ENCODE measurements at places on chromosomes 1 and 21. TPM values are rescaled to one million over a fixed set of nuclear protein-coding genes. Genes with fewer than 3 reads are reported as not detected.

The ZC3H11A gene
- total RNA-seq: 80.5 TPM

The SMCP gene
- not detected for total RNA-seq

The XCL2 gene
- not detected for total RNA-seq

The CAMK2N1 gene
- 26.5 TPM for total RNA-seq

The KISS1 gene
- not detected for total RNA-seq

The RGS7 gene
- total RNA-seq: 12.5 TPM

The MROH7 gene
- 2.6 TPM for total RNA-seq

The TMCC2 gene
- 18.7 TPM for total RNA-seq

The ARHGAP30 gene
- 1.00 TPM for total RNA-seq

The ERVH48-1 gene
- 0.09 TPM for total RNA-seq

The OR10J1 gene
- not detected for total RNA-seq

The UMODL1 gene
- total RNA-seq: 0.09 TPM

The AMPD1 gene
- total RNA-seq: not detected

The ZNF648 gene
- 0.82 TPM for total RNA-seq

The GLMN gene
- 27.8 TPM for total RNA-seq
